DMS79 treated with DMSO at 0.1 percent for 48 hours (cell line): ENCODE measurements at places on chromosomes 5 and 9.
A peak's percentile ranks its signal among the peaks of the same experiment; 100 is the strongest.

DNA sequence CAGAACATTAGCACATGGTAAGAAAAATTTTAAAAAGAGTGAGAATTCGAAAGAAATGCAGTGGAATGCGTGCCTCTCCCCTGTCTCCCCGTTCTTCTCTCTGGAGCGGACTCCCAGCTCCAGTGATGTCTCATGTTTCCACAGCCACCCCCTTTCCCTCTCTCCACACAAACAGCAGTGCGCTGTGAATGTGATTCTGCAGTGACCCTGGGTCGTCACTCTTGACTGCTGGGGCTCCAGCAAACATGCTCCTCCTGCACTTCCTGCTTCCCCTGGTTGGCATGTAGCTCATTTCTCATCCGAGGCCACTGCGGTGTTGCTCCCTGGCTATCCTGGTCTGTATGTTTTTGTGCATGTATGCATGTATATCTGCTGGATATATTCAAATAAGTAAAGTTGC is 13.3 kb downstream of the PHF2 start:
- no peak for DNase-seq

DNA sequence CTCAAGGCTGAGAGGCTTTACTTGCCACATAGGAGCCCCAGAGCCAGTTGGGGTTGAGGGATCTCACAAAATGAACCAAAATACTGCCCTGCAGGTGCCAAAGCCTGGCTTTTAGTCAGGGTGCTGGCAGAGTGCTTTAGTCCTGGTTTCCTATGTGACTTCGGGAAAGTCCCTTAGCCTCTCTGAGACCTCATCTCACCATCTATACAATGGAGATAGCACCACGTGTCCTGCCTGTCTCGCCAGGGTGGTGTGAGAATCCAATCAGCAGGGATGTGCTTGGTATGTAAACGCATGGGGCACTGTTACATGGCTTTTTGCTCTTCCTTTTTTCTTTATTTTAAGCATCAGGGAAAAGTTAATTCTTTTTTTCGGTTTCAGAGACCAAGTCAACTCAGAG is 68.3 kb downstream of the SHB start:
- DNase-seq: no peak

DNA sequence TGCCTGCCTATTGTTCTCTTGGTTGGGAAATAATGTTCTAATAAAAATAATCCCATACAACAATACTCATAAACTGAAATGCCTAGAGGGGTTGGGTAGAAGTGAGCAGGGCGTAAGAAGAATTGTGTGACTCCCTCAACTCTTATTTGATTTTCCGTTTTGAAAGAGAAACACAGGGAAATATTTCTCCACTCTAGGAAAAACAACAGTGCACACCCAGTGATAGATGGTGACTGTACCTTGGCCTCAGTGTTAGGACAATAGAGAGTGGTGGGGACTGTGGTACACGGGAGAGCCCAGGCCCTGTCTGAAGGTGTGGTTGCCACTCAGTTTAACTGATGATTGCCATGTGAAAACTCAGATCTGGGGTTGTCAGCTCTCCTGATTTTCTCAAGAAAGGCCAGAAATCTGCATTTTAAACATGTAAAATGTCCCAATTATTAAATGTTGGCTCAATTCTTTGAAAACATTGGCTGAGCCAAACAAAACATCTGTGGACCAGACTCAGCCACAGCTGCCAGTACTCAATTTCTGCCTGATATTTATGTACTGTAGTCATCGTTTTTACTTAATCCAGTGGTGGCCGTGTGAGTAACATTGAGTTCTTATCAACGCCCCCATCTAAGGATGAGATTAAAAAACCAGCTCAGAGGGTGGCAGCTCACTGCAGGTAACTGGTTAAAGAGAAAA is 103.8 kb upstream of the ZNF618 start:
- no peak for DNase-seq

DNA sequence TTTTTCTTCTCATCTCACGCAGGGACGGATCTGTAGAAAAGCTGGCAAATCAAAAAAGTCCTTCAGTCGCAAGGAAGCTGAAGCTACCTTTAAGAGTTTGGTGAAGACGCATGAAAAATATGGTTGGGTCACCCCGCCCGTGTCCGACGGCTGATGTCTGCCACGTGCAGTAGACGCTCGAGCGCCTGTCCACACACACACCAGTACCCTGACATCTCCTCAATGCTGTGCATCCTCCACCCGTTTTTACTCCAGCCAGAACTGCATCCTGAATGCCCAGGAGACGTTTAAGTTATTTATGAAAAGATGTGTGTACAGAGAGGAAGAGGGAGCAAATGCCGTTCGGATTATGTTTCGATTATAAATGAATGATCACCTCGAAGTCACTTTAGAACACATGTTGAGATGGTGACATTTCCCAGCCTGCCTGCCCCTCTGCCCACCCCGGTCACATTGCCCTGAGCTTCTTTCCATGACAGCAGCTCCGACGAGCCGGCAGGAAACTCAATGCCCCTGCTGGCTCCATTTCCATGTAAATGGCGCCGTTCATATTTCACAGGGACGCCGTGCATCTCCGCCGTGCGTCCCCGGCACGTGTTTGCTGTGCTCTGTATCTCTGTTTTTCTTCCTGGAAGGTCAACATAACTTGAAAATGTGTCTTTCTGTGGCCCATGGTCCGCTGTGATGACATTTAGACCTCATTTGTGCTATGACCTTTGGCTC is 42.7 kb downstream of the UBE2QL1 start:
- no peak for DNase-seq

DNA sequence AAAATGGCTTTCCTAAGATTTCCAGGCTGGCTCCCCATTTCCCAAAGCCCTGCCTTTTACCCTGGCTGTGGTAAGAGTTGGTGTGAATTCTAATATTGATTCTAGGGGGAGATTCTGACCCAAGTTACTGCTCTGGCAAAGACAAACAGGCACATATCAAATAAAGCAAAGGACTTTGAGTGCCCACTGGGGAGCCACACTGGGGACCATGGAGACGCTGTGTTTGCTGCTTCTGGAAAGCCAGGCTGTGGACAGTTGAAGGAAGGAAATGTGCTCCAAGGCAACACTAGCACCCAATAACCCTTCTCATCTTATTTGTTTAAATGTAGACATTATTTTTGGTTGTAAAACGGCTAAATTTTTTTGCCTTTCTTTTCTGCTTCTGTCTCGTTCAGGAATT is 78.7 kb downstream of the SNCAIP start:
- no peak for DNase-seq

- DNase-seq: no peak
These were observed 746.1 kb upstream of the MEF2C start for GRCh38 chr5:89628876-89629635.

GRCh38 chr5:64331597-64332277 is 166.1 kb downstream of the RNF180 start:
- DNase-seq: no peak

GRCh38 chr5:57825031-57825686 is 342.5 kb upstream of the ACTBL2 start:
- no peak for DNase-seq

DNA sequence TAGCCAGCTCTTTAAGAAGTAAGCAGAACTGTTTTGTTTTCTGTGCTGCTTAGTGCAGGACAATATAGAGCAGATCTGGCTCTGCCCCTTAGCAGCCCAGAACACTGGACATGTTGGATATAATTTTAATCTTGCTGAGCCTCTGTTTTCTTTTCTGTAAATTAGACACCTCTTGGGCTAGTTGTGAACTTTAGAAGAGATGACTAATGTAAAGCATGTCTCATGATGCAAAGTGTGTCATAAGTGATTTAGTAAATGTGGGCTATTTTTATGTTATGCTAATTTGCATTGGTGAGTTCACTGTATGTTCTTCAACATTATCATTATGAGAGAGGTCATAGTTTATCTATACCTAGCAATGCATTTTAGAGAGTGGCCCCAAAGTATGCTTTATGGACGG is 156.1 kb upstream of the ADAMTSL1 start:
- no peak for DNase-seq

- DNase-seq: no peak
These were observed 5.0 kb downstream of the LMX1B start for GRCh38 chr9:126618585-126619360.

DNA sequence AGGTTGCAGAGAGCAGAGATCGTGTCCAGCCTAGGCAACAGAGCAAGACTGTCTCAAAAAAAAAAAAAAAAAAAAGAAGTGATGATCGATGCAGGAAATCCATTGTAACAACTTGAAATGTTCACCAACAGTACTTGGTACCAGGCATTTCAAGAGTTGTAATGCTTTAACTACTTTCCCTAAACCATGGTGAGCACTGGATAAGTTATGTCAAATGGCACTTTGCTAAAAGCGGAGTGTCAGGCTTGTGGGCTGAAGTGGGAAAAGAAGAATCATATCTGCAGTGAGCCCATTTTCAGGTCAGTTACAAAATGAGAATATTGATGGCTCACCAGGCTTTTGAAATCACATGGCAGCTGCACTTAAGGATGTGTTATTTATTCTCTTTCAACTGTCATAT is 202.2 kb downstream of the RFK start:
- no peak for DNase-seq

DNA sequence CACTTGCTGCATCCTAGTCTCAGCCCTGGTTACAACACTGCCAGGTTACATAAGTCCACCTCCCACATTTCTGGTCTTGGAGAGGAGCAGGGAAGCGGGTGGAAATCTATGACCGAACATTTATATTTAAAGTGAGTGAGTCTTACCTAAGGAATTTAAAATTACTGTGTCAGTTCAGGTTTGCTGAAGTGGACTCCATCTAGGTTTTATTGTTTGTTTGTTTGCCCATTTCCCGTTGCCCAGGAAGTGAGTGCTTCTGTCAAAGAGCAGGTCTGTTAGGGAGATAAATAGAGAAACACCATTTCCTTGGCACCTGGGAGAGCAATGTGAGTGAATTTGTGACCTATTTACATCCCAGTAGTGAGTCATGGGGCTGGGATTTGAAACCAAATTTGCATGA is 179.5 kb downstream of the KIF4B start:
- DNase-seq: no peak

GRCh38 chr9:125125523-125125922 is 17.8 kb downstream of the SCAI start:
- peak; percentile 5 for DNase-seq
